ENCODE measurements at places on chromosomes 3 and 15.
A peak's percentile ranks its signal among the peaks of the same experiment; 100 is the strongest.

DNA sequence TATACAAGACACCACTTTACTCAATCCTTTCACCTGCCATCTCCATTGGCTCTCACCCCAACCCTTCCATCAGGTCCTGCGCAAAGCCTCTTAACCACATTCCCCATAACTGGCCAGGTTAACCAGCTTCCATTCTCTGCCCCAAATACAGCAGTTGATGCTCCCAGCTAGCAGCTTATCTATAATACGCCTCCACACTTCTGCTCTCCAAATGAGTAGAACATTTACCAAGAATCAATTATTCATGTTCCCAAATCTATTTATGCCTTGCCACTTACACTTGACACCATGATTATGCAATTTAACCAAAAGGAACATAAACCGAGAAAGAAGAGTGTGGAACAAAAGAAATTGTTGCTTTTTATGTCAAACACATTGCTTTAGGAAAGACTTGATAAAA is 103.7 kb upstream of the TPM1 start:
- no peaks in the 10 kb centered on the region for H3K36me3 ChIP-seq
- no peak for DNase-seq
- no peak overlapping the region for H3K27ac ChIP-seq
- H3K4me1 ChIP-seq: peaks cover 2% of the 10 kb centered on the region

- H3K27me3 ChIP-seq: no peaks in the 10 kb centered on the region
- no peak overlapping the region for H3K4me3 ChIP-seq
- H3K27ac ChIP-seq: no peak overlapping the region
- H3K36me3 ChIP-seq: no peaks in the 10 kb centered on the region
Measured at GRCh38 chr3:16583551-16583950, 21.7 kb downstream of the DAZL start.

GRCh38 chr3:81249540-81250029 is 511.9 kb downstream of the GBE1 start:
- H3K27ac ChIP-seq: no peak overlapping the region
- no peaks in the 10 kb centered on the region for H3K4me1 ChIP-seq
- H3K4me3 ChIP-seq: no peak overlapping the region
- no peak for DNase-seq

DNA sequence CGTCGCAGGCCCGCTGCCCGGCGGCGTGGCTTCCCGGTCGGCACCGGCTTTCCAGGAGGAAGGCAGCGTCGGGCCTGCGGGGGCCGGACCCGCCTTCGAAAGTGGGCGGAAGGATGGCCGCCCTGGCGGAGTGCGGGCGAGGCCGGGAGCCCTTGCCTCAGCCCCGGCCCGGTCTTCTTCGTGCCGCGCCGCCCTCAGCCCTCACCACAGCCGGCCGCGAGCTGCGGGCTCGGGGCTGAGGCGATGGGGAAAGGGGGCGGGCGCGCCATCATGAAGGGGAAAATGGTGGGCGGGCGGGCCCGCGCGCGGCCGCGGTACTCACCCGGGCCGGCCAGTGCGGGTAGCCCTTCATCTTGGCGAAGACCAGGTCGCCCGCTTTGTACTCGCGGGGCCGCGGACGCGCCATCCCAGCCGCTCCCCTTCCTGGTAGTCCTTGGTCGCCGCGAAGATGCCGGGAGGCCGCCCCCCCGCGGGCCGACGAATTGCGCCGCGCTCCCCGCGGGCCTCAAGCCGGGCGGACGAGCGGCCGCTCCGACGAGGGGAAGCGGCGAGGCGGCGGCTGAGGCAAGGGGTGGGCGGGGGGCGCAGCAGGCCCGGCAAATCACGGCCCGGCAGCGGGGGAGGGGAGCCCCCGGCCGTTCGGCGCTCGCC is 489 bp downstream of the HDGFL3 start:
- DNase-seq: peak; percentile 71
- H3K27me3 ChIP-seq: no peaks in the 10 kb centered on the region
- no peaks in the 10 kb centered on the region for H3K36me3 ChIP-seq

GRCh38 chr3:185948292-185948691 is 10.5 kb upstream of the TRA2B start:
- no peak overlapping the region for H3K4me3 ChIP-seq
- H3K36me3 ChIP-seq: no peaks in the 10 kb centered on the region

DNA sequence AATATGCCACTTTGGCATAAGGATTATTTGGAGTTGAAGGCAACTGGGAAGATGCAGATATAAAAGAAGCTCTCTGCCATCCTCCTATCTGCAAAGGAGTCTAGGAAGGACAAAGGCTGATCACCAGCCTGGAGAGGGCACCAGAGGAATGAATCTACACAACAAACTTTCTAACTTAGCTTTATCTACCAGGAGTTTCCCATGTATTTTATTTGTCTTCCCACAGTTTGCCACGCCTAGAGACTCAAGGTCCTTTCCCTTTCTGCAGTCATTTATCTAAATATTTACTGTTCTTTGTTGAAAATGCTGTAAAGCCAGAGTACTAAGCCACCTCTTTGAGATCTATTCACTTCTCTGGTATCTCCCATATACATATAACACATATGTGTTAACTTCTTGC is 32.2 kb downstream of the GPR176 start:
- DNase-seq: no peak
- H3K4me1 ChIP-seq: no peaks in the 10 kb centered on the region
- H3K27ac ChIP-seq: no peak overlapping the region
- no peaks in the 10 kb centered on the region for H3K36me3 ChIP-seq
- no peak overlapping the region for H3K4me3 ChIP-seq

GRCh38 chr3:172218350-172219323 is 179.3 kb downstream of the FNDC3B start:
- peaks cover 61% of the 10 kb centered on the region for H3K4me1 ChIP-seq
- no peaks in the 10 kb centered on the region for H3K27me3 ChIP-seq
- no peak for DNase-seq
- no peak overlapping the region for H3K4me3 ChIP-seq
- no peaks in the 10 kb centered on the region for H3K36me3 ChIP-seq
